Stimulated activated CD4-positive, alpha-beta T cell treated with anti-CD3 and anti-CD28 coated beads, Interleukin-1b, Interleukin-23, amount 100 ng/mL, for 24 hours (primary cell): ENCODE measurements at places on chromosomes 7 and 10.

- no peak for DNase-seq
These were observed 476.9 kb downstream of the KCNMA1 start for GRCh38 chr10:77160679-77161078.

DNA sequence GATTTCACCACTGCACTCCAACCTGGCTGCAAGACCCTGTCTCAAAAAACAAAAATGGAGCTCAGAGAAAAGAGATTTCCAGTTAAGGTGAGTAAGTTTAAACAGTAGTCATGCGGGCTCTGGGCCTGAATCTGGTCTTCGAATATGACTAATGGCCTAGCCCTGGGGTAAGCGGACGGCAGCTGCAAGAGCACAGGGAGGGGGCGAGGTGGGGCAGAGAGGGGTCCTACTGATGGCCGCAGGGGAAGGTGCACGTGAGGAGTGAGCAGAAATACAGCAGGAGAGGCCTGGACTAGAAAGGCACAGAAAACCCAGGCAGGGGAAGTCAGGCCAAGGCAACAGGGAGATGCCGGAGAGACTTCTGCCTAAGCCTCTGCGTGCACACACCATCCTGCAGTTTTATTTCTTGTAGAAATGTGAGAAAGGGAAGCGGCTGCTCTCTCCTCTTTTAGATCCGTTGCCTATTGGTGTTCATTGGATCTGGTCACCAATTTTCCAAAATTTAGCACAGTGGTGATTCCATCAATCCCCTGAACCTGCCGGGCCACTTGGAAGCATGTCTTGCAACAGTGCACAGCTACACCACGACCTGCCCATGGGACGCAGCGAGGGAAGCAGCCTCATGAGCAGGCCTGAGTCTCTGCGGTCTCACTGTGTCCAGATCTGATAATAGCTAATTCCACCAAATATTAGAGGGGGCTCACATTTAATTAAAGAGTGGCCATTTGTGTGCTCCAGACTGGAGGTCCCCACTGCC, 139.0 kb downstream of the PAXIP1 start:
- no peak for DNase-seq

DNA sequence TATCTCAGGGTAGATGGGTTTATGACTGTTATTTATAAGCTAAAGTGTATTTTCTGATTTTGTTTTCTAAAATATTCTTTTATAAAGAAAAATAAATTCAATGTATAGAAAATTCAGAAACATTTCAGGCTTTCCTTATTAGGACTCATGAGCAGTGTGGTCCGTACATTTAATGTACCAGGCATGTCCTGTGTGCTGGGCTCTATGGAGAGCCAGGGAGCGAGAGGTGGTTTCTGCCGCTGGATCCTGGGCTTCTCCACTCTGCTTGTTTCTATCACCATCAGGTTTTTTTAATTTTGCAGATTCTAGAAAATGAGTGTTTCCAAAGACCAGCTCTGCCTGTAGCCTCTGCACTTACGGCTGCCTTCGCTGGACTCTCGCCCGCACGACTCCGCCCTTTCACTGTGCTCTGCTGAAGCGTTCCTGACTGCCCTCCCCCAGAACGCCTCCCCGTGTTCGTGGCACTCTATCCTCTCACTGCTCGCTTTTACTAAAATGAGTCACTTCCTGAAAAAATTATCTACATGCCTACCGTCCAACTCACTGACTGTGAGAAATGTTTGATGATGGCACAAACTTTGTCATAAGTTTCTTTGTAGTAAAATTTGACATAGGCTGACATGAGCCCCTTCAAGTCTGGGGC, 188.5 kb downstream of the ZMYND11 start:
- DNase-seq, result no peak

DNA sequence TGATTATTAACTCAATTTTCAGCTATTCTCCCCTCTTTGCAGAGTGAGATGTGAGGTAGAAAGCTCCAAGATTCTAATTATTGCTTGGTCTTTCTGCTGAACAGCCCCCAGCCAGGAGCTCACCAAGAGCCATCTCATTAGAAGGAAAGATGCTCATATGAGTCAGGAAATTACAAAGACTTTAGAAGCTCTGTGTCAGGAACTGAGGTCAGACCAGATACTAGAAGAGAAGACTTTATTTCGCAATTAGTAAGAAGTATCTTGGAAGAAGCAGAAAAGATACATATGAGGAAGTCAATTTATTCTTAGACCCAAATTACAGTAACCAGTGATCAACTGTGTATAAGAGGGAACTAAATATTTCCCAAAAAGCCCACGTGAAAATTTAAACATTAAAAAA, 626.9 kb downstream of the ZWINT start:
- DNase-seq, result no peak

GRCh38 chr7:100584683-100585510, 1.0 kb downstream of the LRCH4 start:
- no peak for DNase-seq

DNA sequence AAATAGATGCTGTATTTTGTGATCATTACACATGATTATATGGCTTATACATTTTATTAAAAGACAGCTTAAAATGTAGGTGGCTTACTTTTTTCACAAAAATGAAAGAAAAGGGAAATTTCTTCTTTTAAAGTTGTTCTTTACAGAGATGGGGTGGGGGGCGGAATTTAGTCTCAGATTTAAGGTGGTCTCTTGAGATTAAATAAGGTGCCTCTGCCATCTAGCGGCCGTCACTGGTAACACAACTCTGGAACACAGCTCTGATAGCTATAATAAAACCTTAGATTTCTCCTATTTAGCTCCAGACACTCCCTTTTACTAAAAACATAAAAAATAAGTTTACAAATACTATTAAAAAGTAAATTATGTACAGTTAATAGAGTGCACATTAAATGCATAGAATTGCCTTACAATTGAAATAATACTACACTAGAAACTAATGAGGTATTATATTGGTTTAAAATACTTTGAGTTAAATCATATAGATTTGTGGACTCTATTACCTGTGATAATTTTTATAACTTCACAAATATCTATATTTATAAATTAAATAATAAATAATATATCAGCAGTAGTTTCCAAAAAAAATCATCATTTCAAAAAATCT, 210.9 kb downstream of the DGKB start:
- DNase-seq, result peak; percentile 39

DNA sequence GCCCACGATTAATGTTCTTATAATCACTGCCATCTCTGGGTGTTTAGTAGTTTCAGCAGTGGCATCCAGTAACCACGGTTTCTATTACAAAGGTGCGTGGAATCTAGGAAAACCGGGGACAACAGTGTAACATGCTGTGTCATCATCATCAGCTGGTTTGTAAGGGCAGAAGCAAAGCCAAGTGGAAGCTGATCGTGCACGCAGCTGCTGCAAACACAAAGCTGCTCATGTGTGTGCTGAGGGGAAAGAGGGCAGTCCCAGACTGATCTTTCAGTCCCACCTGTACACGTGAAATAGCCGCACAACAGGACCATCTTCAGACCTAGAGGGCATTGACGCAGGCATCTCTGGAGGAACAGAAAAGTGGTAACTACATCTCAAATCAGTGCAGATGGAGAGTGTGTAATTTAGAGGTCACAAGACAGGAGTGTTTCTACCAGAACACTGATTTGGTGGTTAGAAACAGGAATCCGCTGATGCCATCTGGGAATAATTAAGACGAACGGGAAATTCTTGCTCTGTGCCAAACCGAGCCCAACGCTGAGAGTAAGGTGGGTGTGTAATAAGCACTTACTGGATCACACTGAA, 13.4 kb downstream of the ANKRD16 start:
- DNase-seq, result no peak

GRCh38 chr7:109879287-109879828, 1211.6 kb upstream of the LRRN3 start:
- DNase-seq, result no peak

DNA sequence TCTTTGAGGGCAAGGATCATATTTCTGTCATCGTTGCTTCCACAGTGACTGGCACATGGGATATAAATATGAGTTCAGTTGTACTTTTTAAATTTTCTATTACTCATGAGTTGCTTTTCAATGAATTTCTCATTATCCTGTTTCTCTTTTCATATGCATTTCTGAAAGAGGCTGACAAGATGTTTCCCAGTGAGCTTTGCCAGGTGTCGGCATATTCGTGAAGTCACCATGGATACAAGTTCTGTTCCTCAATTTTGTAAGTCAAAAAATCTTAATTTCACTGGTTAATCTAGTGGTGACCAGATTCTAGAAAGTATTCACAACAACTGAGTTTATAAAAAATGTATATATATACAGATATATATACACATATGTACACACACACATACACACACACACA, 55.7 kb upstream of the GNAI1 start:
- no peak for DNase-seq

GRCh38 chr7:142787783-142788182, 17.0 kb downstream of the PRSS2 start:
- no peak for DNase-seq

GRCh38 chr10:60978287-60979115, 34.5 kb upstream of the RHOBTB1 start:
- DNase-seq, result no peak

GRCh38 chr10:30818854-30819253, 189.3 kb upstream of the LYZL2 start:
- DNase-seq, result no peak

- DNase-seq, result no peak
These were observed 1.8 kb upstream of the KCP start for GRCh38 chr7:128912281-128912680.

- DNase-seq, result no peak
These were observed 353.3 kb upstream of the ZMIZ1 start for GRCh38 chr10:78715435-78715834.

DNA sequence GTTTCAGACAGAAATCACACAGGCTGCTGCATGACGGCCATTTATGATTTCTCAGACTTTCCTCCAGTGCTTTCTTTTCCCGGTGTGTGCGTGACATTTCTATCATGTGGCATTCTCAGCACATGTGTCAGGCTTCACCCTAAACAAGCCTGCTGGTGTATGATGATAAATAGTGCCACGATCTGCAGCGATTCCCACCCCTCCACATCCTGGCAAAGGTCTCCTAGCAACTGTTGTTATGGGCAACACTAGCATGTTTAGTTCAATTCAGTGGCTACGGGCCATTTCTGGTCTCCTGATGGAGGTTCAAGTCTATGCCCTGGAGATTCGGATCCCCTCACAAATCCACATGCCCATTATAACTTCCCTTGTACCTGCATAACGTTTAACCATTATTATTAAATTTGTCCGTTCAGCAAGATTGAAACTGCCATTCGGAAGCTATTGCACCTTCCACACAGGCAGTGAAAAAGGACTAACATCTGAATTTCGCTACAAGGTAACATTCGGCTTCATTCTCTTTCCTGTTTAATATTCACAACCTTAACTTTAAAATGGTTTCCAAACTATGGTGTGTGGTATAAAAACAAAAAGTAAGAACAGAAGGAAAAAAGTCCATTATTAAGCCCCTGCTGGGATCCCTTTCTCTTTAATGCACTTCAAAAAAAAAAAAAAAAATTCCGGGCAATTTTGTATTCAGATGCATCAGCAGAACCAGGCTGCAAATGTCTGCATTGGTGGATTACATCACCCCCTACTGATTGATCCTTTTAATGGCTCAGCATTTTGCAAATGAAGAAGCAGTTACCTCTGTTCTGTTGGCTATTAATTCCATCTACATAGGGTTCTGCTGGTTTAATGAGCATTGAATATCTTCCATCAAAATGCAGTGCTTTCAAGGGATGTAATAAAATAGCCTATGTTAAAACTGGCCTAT, 90.2 kb downstream of the FRMD4A start:
- no peak for DNase-seq

DNA sequence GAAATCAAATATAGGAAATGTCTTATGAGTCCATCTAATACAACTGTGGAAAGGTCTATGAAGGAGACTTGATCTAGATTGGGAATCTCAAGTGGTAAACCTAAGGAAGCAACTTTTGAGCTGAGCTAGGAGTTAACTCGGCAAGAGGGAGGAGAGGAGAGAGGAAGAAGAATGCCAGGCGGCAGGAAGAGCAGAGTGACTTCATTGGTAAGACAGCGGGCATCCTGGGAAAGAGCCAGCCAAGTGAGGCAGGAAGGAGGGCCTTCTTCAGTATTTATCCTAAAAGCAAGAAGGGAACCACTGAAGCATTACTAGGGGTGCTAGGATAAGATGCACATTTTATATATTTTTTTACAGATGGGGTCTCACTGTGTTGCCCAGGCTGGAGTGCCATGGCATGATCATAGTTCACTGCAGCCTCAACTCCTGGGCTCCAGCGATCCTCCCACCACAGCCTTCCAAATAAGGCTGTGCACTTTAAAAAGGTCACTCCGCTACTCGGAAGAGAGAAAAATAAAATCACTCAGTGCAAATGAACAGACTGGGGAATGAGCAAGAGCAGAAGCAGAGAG, 2.0 kb downstream of the BCL7B start:
- no peak for DNase-seq

DNA sequence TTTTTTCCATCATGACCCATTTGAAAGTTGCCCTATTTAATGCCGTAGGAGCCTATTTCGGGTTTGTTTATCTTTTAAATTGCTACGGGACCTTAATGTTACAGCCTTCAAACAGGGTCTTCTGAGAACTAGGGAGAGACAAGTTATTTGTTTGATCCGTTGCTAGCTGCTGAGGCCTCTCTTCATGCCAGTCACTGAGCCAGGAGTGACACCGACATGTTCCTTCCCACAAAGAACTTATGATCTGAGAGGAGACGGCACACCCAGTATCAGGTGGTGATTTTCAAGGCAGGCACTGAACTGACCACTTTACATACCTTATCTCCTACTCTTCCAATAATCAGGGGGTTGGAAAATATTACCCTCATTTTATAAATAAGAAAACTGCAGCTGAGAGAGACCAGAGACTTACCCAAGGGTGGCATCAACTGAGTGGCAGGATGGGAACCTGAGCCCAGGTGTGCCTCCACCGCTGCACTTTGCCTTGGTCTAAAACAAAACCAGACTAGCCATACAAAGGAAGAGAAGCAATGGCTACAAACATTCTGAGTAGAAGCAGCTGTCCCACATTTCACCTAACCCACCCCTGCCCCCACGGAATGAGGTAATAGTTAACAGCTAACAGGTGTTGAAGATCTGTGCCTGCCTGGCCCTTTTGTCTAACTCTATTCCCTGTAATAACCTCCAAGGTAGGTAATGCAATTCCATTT, 40.5 kb downstream of the PPP1R3C start:
- no peak for DNase-seq

DNA sequence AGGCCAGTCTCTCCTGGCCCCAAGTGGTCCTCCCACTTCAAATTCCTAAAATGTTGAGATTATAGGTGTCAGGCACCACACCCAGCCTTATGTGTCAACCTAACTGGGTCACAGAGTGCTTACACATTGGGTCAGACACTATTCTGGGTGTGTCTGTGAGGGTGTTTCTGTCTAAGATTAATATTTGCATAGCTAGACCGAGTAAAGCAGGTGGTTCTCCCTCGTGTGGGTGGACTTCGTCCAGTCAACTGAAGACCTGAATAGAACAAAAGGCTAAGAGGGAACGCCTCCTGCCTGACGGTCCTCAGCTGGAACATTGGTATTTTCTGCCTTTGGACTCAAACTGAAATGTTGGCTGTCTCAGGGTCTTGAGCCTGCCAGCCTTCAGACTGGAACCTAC, 11.5 kb downstream of the PPIF start:
- no peak for DNase-seq

- DNase-seq, result no peak
These were observed 133.4 kb downstream of the PRKAG2 start for GRCh38 chr7:151743481-151743983.
